ENCODE measurements at places on chromosomes 7 and 10.

GRCh38 chr7:95536656-95537311 lies 51.0 kb downstream of the ASB4 start:
- DNase-seq = no peak

DNA sequence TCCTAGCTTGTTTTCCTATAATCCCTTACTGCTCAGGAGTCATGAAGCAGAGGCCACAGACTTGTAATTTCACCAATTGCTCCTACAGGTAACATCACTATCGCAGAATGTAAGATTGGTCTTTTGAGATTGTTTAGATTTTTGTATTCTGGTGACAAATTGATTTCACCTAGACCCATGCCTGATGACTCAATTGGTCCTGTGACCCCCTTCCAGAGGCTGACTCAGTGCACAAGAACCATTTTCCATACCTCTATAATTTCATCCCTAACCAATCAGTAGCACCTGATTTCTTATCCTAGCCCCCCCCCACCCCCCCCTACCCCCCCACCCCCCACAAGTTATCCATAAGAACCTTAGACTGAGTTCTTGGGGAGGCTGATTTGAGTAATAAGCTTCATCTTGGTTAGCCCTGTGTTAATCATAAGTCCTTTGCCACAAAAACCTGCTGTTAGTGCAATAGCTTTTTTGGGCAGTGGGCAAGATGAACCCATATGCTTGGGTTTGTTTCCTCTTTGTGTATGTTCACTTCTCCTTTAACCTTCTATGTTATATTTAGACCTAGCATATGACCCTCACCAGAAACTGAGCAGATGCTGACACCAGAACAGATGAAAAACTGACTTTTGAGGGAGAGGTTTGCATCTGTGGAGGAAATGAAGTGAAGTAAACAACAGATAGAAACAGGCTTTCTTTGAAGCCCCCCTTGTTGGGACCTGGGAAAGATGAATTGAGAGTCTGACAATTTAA lies 187.1 kb downstream of the KIF20B start:
- DNase-seq = no peak

- no peak for DNase-seq
Measured at GRCh38 chr10:482848-483247, 206.6 kb downstream of the DIP2C start.

- no peak for DNase-seq
Measured at GRCh38 chr10:3258394-3258793, 85.8 kb upstream of the PITRM1 start.

GRCh38 chr7:44268671-44269070 lies 56.7 kb downstream of the CAMK2B start:
- no peak for DNase-seq

All from CD4-positive, alpha-beta T cell treated with Interleukin-2 at 100 ng/mL for 4 hours (primary cell).